ENCODE measurements at places on chromosomes 1 and 21.

DNA sequence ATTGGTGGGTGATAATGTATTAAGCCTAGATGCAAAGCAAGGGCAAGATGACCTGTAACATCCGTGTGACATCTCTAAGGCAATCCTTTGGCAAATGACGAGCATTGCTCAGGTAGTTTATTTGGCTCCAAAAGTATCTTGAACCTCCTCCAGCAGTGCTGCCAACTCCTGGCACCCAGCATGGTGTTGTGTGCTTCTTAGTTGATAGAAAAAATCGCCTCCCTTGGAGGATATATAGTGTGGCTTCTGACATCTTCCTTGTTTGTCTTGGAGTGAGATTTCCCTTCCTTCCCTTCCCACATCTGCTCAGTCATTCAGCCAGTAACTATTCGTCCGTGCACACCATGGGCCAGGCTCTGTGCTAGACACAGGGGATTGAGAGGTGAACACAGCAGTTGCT is 121.8 kb downstream of the TOMM20 start:
- DNase-seq: no peak

DNA sequence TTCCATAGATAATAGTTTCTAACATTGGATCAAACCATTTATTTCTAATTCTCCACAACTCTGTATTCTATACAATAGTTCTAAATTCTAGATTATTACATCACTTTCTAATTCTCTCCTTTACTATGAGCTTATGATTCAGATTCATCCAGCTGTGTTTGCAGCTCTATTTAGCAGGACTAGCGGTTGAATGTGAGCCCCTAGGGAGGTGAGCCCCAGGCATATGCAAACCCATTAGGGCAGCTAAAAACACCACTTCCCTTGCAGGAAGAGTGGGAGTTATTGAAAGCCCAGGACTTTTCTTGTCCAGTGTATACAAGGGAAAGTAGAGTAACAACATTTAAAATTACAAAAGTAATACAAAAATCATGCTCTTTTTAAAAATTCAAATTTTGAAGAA is 56.9 kb downstream of the KRTAP19-8 start:
- DNase-seq: no peak

DNA sequence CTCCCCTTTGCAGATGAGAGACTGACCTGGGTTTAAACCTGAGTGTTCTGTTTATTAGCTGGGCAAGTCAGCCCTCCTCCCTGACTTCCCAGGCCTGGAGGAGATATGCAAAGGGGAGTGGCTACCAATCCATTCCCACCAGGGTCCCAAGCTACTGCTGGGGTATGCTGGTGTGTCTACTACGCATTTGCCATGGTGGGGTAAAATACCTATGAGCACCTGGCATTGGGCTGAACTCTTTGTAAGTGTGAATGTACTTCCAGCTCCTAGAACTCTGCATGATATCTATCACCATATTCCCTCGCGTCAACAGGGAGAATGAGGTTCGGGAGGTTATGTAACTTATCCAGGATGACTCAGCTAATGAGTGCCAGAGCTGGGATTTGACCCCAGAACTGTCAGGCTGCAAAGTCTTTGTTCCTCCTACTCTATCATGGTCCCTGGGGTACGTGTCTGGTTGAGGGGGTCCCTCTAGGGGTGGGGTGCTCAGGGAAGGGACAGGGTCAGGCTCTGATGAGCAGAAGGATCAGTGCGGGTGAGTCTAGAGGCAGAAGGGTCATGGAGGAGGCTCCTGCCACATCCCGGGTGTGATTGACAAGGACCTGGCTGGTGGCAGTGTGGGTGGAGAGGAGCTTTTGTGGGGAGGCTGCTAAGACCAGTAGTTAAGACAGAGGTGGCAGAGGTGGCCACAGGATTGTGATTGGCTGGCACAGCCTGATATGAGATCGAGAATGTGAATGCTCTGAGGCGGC is 16.7 kb downstream of the AMPD2 start:
- no peak for DNase-seq

DNA sequence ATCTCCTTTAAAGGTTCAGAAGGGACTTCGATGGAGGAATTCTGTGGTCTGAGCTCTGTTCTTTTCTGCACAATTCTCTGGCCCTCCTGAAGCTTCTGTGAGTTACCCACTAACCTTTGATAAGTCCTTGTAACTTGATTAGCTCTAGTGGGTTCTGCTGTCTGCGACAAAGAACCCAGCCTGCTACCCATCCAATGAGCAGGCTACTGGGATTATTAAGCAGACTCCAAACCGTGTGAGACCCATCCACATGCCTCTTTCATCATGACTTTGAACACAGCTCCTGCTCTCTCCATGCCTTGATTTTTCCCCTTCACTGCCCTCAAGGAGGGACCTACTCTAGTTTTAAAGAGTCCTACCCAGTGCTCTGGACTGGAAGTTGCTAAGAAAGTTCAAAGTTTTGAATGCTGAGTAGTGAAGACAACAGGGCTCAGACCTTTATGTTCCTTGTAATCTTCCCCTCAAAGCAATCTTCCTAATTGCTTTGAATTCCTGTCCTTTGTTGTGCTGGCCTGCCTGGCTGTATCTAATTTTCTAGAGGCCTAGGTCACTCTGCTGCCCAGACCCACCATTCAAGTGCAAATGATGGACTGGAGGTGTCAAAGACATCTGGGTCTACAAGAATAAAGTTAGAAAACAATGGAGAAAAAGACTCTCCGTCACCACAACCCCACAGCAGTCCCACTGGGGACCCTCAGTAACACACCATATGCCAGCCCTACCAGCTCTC is 146.9 kb downstream of the RHOU start:
- no peak for DNase-seq

GRCh38 chr1:26833432-26834405 is 7.2 kb downstream of the ZDHHC18 start:
- DNase-seq: peak; percentile 90

- peak; percentile 18 for DNase-seq
Measured at GRCh38 chr1:32426489-32427255, 32.4 kb upstream of the BSDC1 start.

DNA sequence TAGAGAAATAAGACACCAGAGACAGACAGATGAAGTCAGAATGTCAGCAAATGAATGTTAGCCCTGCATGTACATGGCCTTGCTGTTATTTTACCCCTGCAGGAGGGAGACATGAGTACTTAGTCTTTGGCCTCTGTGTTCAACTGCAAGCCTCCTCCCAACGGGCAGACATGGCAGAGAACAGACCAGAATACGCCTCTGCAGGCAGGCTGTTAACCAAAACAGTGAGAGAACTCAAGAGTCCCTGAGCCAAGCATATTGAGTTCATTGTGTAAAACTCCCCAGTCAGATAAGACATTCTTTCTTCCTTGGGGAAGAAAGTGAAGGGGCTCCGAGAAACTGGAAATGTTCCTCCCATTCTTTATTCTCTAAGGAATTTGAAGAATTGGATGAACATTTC is 150.9 kb downstream of the PHTF1 start:
- no peak for DNase-seq

DNA sequence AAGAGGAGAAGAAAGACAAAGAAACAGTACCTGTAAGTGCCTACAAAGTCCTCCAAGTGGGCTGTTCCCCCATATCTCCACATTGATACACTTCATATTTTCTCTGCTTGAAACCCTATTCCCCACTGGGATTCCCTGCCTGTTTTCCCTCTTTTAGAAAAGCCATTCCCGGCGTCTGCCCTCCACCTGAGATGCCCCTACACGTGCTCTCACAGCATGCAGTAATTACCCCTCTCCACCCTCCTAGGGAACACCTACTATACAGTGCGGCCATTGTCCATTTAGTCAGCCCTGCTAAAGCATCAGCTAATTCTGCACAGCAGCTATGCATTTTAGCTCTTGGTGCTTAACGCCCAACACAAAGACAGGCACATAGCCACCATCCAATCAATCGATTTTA is 135.7 kb upstream of the TIAM1 start:
- DNase-seq: no peak
